ENCODE measurements at places on chromosomes 4 and X.

DNA sequence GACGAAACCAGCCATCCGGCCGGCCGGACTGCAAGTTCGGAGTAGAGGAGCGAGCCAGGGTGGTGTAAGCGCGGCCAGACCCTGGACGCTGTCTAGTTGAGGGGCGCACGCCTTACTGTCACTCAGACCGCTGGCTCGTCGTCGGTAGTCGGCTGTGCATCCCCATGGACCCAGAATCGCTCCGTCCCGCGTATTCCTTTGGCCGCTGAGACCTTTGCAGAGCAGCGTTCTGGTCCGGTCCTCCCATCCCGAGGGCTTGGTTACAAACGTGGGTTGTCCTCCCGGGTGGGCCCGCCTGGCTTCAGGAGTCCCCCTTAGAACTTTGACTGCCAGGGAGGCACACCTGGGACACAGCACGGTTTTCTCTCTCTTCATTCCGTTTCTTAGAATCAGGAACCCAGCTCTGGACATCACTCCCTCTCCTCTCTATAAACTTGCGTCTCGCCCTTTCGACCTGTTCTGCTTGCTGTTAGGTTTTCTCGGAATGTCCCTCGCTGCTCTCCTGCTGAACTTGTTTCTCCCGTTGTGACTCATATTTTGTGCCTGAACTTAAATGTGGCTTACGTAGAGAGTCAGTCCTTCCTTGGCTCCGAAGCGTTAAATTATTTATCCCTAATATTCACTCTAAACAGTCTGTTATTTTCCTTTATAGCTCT is 672 bp downstream of the PGM2 start:
- no peak for DNase-seq

DNA sequence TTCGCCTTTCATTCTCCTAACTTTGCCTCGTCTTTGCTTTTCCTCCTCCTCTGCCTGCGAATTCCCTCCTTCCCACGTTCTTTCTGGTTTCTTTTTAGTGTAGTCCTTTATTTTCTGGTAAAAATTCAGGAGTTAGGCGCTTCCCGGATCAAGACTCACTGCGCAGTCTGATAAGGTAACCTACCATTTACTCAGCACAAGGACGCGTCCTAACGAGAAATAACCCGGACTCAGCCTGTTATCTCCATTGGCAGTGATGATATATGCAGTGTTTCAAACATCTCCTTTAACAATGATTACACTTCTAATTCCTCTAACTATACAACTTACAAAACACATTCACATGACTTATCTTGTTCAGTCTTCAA is 357 bp upstream of the ETNPPL start:
- no peak for DNase-seq

- DNase-seq = no peak
Observed at GRCh38 chr4:114922592-114922933, 190.9 kb downstream of the NDST4 start.

DNA sequence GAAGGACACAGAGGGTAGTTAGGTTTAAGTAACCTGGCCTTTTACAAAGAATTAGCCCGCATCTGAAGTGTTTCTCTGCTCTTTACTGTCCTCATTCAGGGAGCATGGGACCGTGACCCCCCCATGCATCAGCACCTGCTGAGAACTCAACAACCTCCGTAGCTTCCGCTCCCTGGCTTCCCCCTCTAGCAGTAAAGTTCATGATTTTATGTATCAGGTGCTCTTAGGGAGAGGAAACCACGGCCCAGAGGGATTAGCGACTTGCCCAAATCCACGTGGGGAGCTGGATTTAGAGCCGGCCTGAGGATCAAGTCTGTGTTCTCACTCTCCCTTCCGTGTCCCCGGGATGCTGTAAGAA is 284.6 kb upstream of the GATB start:
- DNase-seq = no peak

GRCh38 chrX:134570509-134570846 is 87.8 kb downstream of the PLAC1 start:
- no peak for DNase-seq

- no peak for DNase-seq
Observed at GRCh38 chr4:5139141-5139540, 87.9 kb downstream of the STK32B start.

GRCh38 chr4:85147481-85148076 is 181.1 kb upstream of the WDFY3 start:
- no peak for DNase-seq

- DNase-seq = no peak
Observed at GRCh38 chr4:158599150-158599549, 72.5 kb downstream of the C4orf46 start.

DNA sequence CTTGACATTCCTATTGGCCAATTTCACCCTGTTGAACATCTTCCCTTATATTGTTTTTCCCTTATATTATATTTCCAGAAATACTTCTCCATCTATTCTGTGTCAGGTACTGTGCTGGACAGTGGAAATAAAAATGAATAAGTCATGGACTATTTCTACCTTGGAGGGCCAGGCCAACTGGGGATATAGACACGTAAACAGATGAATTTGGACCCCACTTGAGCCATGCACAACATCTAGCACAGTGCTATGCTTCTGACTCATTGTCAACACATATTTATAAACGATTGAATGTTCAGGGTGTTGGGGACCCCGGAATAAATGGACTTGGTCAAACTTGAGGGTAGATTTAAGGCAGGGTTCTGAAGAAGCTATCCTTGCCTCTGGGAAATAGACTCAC is 111.1 kb downstream of the ANK2 start:
- DNase-seq = no peak

GRCh38 chrX:105876658-105877057 is 54.3 kb downstream of the NRK start:
- DNase-seq = no peak

GRCh38 chr4:36222702-36223101 is 21.6 kb downstream of the ARAP2 start:
- DNase-seq = no peak

GRCh38 chrX:153775293-153776119 is 5.3 kb upstream of the SRPK3 start:
- no peak for DNase-seq

GRCh38 chr4:104749062-104749461 is 254.4 kb upstream of the CXXC4 start:
- no peak for DNase-seq

DNA sequence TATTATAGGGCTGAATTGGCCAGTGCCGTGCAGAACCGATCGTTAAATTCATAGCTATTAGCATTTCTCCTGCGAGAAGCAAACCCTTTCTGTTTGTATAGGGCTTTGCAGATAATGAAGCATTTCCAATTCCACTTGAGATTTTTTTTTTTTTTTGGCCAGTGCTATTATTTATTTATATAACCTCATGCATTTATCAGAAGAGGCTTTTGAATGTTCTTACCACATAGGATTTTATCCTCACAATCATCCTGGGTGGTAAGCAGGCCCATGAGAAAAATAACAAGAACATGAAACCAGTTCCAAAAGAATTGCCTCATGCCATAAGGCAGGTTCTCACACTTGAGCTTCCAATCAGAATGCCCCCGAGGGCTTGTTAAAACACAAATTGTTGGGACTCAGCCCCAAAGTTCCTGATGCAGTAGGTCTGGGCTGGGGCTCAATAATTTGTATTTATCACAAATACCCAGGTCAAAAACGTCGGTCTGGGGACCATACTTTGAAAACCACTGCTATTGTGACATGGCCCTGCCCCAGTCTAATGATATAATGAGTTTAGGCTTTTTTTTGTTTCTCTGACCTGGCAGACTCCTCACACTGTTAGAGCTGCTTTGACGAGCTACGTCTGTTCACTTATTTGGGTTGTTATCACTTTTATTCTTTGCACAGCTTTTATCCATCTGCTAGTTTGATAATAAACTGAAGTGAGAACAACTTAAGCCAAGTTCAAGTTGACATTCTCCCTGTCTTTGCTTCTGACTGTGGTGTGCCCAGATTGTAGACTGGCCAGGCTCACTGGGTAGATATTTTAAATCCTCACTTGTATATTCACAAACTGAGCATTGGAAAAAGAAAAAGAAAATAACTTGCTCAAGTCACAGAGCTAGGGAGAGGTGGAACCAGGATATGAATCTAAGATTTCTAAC is 20.1 kb downstream of the SUPT20HL1 start:
- no peak for DNase-seq

DNA sequence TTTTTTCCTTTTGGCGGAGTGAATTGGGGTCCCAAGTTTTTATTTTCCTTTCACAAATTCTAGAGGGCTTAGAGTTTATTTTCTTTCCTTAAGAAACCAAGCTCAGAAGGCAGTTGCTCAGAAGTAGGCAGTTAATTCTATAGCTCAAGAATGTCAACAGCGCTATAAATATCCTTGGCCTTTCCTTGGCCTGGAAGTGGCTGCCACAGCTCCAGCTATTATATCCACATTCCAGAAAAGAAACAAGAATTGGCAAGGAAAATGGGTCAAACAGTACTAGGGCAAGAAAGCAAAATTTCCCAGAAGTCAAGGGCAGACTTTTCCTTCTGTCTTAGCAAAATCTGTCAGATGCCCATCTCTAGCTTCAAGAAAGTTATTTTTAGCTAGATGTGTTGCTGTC is 31.0 kb downstream of the SLC10A6 start:
- no peak for DNase-seq

DNA sequence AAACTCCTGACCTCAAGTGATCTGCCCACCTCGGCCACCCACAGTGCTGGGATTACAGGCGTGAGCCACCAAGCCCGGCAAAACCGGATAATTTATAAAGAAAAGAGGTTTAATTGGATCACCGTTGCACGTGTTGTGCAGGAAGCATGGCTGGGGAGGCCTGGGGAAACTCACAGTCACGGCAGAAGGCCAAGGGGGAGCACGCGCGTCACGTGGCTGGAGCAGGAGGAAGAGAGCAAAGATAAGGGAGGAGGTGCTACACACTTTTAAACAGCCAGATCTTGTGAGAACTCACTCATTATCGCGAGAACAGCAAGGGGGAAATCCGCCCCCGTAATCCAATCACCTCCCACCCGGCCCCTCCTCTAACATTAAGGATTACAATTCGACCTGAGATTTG is 177.9 kb upstream of the TENM3 start:
- DNase-seq = no peak

- DNase-seq = no peak
Observed at GRCh38 chr4:113049421-113050370, at the start of gene ANK2. TSS of gene ANK2 (plus strand) at chr4:113049653. CDS start at chr4:113049729, 76 bp downstream.

GRCh38 chr4:107823870-107824349 is 822 bp upstream of the SGMS2 start:
- no peak for DNase-seq
